ENCODE measurements at places on chromosomes 2 and 18.

- DNase-seq = no peak
Measured at GRCh38 chr18:38786906-38787305, 1221.3 kb upstream of the CELF4 start.

DNA sequence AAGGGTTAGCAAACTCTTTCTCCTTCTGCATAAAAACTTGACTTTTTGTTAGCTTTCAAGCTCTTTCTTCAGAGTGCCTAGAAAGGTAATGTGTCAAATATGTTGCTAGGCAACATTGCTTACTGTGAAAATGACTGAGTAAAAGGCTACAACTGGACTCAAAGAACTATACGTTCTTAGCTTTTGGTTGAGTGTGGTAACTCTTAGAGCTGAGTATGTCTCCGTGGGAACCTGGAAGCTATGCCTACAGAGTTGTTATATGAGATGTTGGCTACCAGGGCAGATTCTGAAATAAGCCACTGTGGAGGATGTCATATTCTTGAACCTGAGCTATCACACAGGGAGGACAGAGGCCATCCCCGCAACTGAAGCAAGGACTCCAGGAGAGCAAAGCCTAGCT lies 105.5 kb downstream of the ARL6IP6 start:
- DNase-seq = no peak

DNA sequence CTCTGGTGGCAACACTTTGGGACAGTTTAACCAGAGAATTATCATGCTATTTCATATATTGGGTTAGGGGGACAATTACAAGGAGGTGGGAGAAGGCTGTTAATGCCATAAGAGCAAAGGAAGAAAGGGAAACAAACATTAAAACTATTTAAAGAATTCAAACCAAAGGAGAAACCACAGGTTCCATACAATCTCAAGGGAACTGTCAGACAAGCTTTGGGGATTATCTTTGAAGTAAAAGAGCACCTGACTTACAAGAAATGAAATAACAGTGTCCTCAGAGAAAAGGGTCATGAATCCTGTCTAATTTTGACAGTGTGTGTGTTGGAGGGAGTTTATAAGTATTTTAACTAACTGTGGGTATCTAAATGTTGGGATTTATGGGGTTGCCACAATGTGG lies 44.4 kb downstream of the CERS6 start:
- DNase-seq = no peak

GRCh38 chr2:151071382-151071781 lies 190.3 kb downstream of the RBM43 start:
- no peak for DNase-seq

- DNase-seq = no peak
Measured at GRCh38 chr18:30862900-30863299, 179.6 kb downstream of the DSC3 start.

Measured in D721Med (cell line).